ENCODE measurements at places on chromosomes 2 and 18. TPM values are rescaled to one million over a fixed set of nuclear protein-coding genes. Genes with fewer than 3 reads are reported as not detected.

DNA sequence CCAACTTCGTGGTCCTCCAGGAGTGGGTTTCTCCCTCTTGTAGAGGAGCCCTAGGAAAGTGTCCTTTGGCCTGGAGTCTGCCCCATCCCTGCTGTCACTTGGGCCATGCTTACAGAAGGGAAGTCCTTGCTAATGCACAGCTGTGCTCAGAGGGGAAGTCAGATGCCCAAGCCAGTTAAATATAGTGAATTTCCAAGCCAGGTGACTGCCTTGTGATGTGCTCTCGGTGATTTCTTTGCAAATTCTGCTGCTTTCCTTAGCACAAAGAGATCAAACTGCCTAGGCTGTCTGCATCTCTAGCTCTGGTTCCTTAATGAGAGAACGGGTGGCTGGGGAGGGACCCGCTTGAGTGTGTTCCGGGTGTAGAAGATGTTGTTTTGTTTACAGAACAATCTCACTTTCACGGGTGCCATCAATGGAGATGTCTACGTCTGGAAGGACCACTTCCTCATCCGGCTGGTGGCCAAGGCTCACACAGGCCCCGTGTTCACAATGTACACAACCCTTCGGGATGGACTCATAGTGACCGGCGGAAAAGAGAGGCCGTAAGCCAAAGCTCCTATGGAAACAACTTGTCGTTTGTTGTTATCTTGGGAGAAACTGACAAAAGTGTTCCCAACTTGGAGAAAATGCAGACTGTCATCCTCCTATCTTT lies 91.4 kb downstream of the RTN4 start:
- no peak for DNase-seq

GRCh38 chr2:26100384-26100783 lies 66.5 kb downstream of the RAB10 start:
- no peak for DNase-seq

DNA sequence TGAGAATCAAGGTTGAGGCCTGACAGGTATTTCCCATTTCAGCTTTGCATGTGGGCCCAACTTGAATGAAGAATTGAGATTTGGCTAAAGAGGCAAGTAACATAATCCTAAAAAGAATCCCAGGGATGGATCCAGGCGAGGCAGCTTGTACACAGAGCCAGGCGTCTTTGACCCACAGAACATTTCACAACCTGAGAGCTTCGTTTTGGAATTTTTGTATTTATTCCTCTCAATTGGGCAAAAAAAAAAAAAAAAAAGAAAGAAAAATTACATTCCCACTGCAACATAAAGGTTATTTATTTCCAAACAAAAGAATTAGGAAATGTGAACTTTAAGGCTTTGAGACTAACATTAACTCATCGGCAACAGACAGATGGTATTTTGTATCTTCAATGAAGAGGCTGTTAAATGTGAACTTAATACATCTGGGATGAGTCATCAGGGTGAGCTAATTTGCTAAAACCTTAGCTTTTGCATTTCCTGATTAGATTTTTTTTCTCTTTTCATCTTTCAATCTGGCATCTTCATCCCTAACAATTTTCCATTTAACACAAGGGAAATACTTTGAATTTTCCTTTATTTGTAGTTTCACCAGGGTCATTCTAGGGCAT lies 478.5 kb upstream of the TNP1 start:
- no peak for DNase-seq

ALLC gene
- total RNA-seq: not detected

GULP1 gene
- 4.6 TPM for total RNA-seq

Data from left ventricle myocardium superior (tissue), 1 donor.